ENCODE measurements at places on chromosomes 2 and 18.

GRCh38 chr2:154375579-154375931, 322.9 kb upstream of the KCNJ3 start:
- DNase-seq: peak; percentile 18

DNA sequence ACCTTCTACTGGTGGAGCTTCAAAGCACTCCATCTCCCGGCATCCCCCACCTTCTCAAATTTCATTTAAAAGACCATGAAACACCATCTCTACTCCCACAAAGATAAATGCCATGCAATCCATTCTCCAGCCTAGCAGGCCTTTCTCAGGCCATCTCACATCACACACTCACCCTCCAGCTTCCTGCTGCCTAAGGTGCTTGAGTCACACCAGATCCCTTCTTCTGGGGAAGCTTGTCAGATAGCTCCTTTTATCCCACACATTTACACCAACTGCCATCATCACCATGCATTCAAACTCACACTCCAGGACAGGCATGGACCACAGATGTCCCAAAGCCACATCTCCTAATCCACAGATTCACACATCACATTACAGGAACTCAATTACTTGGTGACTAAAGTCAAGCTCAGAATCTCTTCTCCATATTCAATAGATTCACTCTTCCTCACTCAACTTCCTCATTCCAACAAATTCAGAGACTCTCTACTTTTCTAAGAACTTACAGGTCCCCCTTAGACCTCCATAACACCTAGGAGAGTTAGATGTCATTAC, 292.5 kb downstream of the TNS1 start:
- peak; percentile 62 for DNase-seq

DNA sequence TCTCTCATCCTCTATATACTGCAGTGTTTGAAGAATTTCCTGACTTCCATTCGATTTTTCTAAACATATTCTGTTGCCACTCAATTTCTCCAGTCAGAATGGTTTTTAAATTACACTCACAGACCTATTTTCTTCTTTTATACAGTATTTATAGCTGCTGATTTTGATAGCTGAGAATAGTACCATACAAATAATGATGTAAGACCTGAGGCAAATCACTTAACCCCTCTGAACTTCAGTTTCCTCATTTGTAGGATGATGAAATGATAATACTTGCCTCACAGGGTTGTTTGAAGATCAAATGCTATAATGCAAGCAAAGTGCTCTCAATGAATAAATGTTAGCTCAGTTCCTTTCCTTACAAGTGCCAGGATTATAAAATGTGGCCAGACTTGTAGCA, 241.8 kb downstream of the CPS1 start:
- no peak for DNase-seq

DNA sequence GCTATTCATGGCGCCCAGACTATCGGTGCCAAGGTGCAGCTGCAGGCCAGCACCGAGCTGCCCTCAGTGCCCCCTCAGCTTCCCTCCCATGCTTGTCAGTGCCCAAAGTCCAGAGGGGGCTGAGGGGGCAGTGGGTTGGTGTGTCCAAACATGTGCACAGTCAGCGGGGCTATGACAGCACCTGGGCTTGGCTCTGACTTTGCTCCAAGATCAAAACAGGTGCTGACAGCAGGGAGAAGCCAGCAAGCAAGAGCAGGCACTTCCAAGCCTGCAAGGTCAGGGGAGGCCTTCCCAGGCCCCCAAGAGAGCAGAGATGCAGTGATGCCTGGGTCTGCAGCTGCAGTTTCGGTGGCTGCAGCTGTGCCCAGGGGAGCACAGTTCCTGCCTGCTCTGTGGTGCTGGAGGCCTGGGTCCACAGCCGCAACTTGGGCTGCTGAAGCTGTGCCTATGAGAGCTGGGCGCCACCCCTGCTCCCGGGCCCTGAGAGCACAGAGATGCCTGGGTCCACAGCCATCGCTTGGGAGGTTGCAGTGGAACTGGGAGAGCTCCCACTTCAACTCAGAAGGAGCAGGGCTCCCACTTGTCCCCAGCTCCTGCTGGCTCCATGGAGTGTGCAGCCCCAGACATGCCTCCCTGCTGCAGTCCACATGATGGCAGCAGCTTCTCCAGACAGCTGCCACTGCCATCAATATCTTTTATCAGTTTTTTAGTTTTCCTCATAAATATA, 775.3 kb upstream of the POU3F3 start:
- DNase-seq: no peak

DNA sequence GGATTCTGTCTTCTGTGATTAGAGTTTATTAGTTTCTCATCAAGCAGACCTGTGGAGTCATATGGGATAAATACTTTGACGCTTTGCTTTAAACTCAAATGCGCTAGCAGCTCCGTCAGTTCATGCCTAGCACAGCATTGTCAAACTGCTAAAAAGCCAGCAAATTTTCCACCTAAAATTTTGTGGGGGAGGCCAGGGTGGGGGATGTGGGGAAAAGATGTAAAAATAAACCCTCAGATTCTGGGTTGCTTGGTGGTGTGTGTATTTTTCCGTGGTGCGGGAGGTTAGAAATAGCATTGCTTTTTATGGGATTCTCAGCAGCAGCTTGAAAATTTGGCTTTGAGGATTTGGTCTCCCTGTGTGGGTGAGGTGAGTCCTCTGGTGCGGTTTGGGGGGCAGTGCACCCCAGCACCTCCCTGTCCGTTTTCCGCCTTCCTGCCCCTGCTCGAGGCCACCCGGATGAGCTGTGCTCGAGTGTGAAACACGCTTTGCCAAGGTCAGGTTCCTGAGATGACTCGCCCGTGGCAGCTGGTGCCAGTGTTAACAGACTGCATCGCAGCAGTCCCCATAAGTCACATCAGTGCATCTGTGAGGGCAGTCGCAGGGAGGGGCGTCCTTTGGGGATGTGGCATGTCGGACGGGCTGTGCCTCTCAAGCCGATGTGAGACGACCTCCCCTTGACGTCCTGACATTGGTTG, 65.9 kb downstream of the LDLRAD4 start:
- no peak for DNase-seq

GRCh38 chr2:64398516-64399129, 55.3 kb upstream of the LGALSL start:
- DNase-seq: no peak

GRCh38 chr18:78751664-78752063, 228.0 kb upstream of the SALL3 start:
- DNase-seq: no peak

GRCh38 chr2:43950383-43951008, 45.3 kb downstream of the LRPPRC start:
- DNase-seq: peak; percentile 4

- DNase-seq: no peak
Observed at GRCh38 chr18:66167829-66168684, 417.2 kb downstream of the CDH7 start.

GRCh38 chr2:202944408-202944807, 32.3 kb downstream of the CARF start:
- no peak for DNase-seq

DNA sequence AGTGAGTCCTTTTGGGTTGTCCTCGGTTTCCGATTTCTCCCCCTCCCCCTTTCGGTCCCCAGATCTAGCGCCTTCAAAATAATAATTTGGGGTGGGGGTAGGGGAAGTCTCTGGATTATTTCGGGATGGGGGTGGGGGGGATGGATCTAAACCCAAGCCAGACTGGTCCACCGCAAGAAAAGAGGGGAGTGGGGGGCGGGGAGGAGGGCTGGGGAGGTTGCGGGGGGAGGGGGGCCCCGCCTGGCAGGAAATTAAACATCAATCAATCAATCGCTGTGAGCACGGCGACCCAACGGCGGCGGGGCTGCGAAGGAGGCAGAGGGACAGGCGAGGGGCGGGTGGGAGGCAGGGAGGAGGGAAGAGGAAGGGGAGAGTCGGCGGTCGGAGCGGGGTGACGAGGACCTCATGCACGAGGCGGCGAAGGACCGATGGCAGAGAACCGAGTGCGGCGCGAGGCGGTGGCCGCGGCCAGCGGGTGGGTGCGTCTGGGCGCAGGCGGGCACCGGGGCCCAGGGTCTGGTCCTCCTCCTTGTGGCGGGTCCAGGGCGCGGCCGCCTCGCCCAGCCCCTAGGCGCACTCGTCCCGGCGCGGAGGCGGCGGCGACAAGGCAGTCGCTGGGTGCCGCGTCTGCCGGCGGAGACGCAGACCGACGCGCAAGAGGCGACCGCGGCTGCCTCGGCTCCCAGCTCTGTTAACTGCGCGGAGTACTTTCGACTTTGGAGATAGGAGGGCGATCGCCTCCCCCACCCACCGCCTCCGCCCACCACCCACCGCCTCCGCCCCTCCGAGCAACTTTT, 468 bp upstream of the SATB2 start:
- DNase-seq: no peak

DNA sequence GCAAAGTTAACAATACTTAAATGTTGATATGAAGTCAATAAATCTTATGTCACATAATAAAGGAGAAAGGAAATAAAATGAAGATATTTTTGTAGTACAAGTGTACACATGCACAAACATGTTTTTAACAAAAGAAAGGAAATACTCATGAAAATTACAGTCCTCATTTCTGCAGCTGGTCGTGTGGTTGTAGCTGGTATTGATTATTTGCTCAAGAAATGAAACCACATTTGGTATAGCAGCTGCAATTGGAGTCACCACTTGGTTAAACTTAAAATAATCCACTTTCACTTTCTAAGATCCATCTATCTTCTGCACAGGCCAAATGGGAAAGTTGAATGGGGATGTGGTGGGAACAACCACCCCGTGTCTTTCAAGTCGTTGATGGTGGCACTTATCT, 580.5 kb upstream of the NRXN1 start:
- no peak for DNase-seq

GRCh38 chr2:25707927-25708590, 34.7 kb upstream of the DTNB start:
- DNase-seq: no peak

DNA sequence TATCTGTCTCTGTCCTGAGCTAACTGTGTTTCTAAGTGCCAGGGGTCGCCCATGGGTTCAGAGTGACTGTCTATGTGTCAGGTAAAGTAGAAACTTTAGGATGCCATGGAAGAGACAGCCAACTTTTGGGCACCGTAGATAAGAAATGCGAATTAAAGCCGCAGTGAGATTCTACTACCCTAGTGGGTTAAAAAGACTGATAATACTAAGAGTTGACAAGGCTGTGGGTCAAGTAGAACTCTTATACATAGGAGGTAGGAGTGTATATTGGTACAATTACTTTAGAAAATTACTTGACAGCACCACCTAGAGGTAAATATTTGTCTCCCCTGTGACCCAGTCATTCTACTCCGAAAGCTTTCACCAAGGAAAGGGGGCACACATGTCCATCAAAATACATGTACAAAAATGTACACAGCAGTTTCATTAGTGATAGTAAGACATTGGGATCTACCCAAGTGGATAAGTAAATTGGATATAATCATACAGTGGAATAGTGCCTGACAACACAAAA, 371.3 kb downstream of the SLC4A3 start:
- no peak for DNase-seq

DNA sequence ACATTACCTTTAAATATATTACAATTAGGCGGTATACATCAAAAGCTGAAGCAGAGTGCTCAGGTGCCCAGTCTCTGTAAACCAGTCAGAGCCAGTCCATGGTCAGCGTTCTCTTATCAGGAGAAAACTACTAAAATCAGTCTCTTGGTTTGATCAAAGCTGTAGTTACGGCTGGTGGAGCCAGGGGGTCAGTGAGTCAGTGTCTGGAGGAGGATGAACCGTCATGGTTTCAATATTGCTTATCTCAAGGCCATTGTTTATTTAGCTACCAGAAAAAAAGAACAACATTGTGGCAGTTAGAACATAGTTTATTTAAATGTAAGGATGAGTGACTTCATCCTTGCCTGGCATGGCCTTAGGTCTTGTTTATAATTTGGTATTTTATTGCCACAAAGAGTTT, 71.3 kb upstream of the NYAP2 start:
- no peak for DNase-seq

GRCh38 chr2:169050476-169051240, 18.7 kb upstream of the DHRS9 start:
- DNase-seq: no peak

DNA sequence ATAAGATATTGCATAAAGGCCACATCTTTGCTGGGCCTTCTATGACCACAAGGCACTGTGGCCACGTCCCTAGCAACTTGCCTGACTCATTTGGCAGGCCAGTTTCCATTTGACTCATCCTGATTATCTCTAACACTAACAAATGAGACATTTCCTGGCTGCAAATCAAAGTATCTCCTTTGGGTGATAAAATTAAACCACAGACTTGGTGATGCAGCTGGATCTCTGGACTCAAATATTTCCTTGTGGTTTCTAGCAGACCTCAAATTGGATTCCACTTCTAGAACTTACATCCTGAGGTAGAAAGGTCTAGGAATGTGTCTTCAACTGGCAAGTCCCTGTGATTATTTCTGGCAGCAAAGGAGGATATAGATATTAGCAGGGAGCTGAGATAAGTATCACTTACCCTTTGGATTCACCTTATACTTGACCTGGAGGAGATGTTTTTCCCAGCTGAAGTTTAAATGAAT, 167.9 kb upstream of the NXPH2 start:
- peak; percentile 76 for DNase-seq

DNA sequence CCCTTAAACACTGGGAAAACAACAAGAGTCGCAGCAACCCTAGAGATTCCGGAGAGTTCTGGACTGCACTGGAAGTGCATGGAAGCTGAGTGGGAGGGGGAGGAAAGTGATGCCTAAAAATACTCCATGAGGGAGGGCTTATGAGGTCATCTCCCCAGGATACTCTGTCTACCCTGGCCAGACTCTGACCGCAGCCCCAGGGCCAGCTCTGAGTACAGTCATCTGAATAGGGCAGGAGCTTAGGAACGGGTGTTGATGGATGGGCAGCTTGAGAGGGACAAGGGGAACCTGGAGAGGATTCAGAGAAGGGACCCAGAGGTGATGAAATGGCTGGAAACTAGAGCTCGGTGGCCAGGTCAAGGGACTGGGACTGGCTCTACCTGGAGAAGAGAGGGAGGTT, 79.3 kb upstream of the IGFBP5 start:
- DNase-seq: peak; percentile 82

GRCh38 chr2:233996000-233996399, 54.5 kb upstream of the SPP2 start:
- no peak for DNase-seq

- DNase-seq: no peak
Observed at GRCh38 chr2:32798829-32799228, 147.9 kb upstream of the LTBP1 start.

DNA sequence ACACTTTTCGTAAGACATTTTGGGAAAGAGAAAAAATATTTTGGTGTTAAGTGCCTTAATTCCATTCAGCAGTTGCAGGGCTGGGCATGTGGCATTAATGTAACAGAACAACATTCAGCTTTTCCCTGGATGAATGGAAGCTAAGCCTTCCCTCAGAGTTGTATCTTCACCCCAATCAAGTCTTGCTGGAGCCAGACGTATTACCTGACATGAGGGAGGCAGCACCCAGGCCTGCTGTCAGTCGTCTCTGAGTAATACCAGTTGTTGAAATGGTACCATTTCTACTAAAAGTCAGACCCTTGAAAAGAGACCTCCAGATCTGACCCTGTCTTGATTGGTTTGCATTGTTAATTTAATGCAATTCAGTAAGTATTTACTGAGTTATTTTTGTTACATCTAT, 57.5 kb downstream of the MALT1 start:
- DNase-seq: no peak

DNA sequence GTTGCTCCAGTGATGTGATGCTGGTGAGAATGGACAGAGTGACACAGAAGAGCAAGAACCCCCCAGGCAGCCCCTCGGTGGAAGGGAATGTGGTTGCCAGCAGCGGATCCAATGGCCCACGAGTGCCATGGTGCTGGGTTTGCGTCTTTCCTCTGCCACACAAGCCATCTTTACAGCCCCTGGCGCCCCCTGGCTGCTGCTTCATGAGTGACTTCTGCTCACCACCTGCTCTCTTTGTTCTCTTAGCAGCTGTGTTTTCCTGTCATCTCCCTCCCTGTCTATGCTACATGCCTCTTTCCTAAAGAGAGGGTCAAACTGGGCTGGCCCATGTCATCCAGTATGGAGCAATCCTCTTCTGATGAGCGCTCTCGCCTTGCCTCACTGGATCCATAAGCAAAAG, 300.0 kb upstream of the SMIM21 start:
- DNase-seq: peak; percentile 6

All from GM04504 (cell line).